Progenitor cell of endocrine pancreas (in vitro differentiated cells): ENCODE measurements at places on chromosomes 13 and 19. TPM values are rescaled to one million over a fixed set of nuclear protein-coding genes. Genes with fewer than 3 reads are reported as not detected.

GRCh38 chr19:2607712-2608601 is 94.5 kb downstream of the GNG7 start:
- H3K36me3 ChIP-seq, result peaks cover 1% of the 10 kb centered on the region
- peaks cover 17% of the 10 kb centered on the region for H3K27me3 ChIP-seq
- no peak overlapping the region for H3K4me3 ChIP-seq
- no peak for DNase-seq
- peak overlapping the region; percentile 52 for H3K27ac ChIP-seq
- peaks cover 2% of the 10 kb centered on the region for H3K4me1 ChIP-seq

The ZNF700 gene
- 13.4 and 14.1 TPM in 2 replicates for total RNA-seq

- H3K27me3 ChIP-seq, result peaks cover 23% of the 10 kb centered on the region
- peak overlapping the region; percentile 64 for H3K27ac ChIP-seq
- peaks cover 44% of the 10 kb centered on the region for H3K4me1 ChIP-seq
Observed at GRCh38 chr13:21673539-21673788, 2.6 kb downstream of the FGF9 start.

The HCST gene
- 1.6 TPM in 1 of 2 replicates, not detected in the other for total RNA-seq
